ENCODE measurements at places on chromosomes 12 and 14.
A peak's percentile ranks its signal among the peaks of the same experiment; 100 is the strongest.

GRCh38 chr14:100557658-100558057 is 29.6 kb downstream of the BEGAIN start:
- no peak for DNase-seq

DNA sequence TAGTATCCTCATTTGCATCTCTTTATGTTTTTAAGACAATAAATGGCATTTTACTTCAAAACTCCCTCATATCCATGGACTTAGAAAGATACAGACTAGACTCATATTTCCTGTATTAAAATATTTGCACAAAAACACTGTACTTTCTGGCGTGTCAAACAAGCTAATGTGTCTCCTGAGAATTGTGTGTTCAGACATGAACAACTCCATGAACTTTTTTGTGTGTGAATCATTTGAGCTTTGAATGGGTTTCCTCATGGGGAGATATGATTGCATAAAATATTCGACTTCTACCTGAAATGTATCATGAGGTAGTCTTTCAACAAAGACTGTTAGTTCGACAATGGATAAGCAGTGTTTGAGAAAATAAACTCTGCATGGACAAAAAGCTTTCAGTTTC is 58.8 kb downstream of the TMEM30B start:
- DNase-seq, result no peak

DNA sequence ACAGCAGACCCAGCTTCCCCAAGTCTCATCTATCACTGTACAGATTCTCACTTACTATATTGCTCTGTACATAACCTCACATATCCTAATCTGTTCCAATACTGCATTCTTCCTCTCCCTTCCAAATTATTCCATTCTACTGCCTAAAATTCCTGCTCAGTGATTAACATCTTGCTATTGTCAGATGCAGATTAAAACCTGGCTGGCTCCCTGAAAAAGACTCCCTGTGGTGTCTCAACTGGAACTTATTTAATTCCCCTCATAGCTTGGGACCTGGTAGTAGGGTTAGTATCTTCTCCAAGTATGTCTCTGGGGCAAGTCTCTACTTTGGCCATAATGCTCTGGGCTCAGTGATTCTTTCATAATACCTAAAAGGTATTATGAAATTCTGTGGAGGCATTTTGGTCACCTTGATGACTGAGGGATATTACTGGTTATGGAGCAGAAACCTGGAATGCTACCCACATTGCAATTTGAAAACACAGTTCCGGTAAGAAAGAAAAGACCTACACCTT is 55.8 kb downstream of the PAWR start:
- DNase-seq, result no peak

- DNase-seq, result no peak
Measured at GRCh38 chr14:99544991-99545390, 59.0 kb downstream of the CCDC85C start.

DNA sequence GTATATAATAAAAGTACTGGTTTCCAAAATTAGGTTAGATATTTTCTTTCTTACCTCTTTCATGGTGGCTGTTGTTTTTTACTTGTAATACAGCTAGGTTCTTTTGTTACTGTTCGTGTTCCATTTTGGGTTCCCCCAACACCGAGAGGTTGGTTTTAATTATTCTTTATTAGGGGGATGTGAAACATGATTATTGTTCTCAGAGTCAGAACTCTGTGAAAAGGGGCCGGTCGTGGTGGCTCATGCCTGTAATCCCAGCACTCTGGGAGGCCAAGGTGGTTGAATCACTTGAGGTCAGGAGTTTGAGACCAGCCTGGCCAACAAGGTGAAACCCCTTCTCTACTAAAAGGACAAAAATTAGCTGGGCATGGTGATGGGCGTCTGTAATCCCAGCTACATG is 108.1 kb downstream of the BICD1 start:
- no peak for DNase-seq

GRCh38 chr12:50087995-50088394 is 2.9 kb downstream of the SMARCD1 start:
- DNase-seq, result no peak

- no peak for DNase-seq
Measured at GRCh38 chr14:105093038-105093430, 27.8 kb upstream of the GPR132 start.

DNA sequence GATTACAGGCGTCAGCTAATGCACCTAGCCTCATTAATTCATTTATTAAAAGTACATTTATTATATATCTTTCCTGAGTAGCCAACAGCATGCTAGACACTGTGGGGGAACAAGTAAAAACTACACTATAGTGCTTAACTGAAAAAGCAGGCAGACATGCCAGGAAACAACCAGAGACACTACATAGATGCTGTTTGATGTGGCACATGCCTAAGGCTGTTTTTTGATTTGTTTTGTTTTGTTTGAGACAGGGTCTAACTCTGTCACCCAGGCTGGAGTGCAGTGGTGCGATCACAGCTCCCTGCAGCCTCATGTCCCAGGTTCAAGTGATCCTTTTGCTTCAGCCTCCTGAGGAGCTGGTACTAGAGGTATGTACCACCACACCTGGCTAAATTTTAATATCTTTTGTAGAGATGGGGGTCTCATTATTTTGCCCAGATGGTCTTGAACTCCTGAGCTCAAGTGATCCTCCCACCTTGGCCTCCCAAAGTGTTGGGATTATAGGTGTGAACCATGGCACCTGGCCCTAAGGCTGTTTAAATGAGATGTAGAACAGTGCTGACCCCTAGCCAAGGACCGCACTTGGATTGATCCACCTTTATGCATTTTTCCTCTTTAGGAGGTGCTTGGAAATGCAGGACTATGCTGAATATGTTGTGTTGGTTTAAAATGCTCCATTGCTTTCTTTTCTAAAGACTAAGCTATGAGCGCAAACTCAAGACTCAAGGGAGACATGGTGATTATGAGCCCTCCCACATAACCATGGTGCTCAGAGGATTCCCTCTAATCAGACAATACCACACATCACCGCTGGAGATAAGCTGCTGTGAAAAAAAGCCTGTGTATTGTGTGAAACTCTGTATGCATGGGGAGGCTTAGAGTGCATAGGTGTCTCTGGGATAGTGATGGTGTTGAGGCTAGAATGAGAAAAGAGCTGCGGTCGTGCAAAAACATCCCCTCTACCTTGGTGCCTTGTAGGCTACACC is 10.5 kb upstream of the C14orf93 start:
- DNase-seq, result no peak

DNA sequence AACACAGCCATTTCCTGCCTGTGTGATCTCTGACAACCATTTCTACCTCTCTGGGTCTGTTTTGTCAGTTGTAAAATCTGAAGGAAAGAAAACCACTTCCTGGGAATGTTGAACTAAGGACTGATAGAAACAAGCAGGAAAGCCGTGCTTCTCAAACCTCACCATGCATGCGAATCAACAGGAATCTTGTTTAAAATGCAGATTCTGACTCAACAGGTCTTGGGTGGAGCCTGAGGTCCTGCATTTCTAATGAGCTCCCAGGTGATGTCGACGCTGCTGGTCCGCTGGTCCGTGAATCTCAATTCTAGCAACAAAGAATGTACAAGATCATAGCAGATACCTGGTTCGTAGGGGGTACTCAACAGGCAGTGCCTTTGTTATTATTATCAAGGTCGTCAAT is 38.0 kb upstream of the GPATCH2L start:
- DNase-seq, result no peak

GRCh38 chr14:65703521-65703920 is 291.0 kb downstream of the FUT8 start:
- DNase-seq, result no peak

- no peak for DNase-seq
Measured at GRCh38 chr12:105910030-105910429, 228.7 kb downstream of the NUAK1 start.

DNA sequence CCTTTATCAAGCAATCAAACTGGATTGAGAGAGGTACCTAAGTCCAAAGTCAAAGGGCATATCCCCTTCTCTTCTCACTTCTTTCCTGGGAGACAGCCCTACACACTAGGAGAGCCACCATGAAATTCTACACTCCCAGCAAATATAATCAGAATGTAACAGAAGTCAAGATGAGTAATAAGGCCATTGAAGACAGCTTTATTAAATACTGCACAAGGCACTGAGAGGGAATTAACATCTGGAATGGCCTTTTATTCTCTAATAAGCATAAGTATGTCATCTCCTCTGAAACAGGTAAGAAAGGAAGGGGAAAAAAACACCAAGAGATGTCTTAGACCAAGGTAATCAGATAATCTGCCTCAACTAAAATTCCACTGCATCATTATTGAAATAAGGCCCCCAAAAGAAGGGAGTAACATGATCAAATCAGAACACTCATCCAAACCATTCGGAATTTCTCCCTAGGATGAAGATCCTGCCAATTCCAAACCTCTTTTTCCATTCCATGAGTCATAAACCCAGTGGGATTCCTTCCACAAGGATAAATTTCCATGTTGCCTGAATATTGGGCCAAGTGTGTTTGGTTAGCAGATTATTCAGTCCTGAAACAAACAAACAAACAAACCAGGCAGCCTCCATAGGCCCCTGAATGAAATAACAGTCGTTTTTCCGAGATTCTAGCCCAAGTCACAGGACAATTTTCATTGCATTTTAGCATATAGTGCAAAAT is 19.9 kb downstream of the SLC35F4 start:
- DNase-seq, result no peak

GRCh38 chr12:111759991-111760390 is 6.7 kb upstream of the ALDH2 start:
- no peak for DNase-seq

DNA sequence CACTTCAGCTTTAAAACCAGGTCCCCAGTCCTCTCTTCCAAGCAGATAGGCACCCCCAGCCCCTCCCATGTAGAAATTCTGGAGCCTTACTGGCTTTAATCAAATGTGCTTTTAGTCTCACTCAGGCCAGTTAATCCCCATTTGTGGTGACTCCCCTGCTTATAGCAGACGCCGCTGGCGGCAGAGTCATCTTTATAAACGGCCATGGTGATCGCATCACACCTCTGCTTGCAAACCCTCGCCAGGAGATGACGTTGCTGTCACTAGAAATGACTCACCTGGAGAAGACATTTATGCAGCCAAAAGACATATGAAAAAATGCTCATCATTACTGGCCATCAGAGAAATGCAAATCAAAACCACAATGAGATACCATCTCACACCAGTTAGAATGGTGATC is 369.3 kb downstream of the VRK1 start:
- DNase-seq, result no peak

DNA sequence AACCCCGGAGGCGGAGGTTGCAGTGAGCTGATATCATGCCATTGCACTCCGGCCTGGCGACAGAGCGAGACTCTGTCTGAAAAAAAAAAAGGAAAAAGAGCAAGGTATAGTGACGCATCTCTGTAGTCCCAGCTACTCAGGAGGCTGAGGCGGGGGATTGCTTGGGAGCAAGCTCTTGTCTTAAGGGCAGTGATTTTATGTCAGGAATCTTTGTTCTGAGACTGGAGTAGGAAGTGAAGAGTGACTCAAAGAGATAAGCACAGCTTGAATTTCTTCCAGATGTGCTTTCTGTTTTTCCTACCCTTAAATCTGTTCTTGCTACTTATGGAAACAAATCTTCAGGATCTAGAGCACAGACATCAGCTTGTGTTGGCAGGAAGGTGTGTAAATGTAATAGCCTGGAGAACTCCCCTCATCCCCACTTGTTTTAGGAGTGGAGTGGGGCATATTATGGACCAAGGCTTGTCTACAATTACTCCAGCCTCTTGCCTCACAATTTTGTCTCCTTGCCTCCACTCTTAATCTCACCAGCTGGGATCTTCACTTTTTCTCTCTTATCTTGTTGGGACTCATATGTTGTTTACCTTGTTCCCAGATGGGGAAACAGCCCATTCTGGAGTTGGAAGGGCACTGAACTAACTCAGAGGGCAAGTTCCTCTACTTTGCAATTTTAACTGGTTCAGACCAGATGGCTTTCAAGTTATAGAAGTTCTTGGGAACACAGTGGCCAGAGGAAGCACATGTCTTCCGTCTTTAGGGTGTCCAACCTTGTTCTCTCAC is 7.5 kb downstream of the TMED2 start:
- no peak for DNase-seq

GRCh38 chr14:68164711-68165113 is 345.1 kb downstream of the RAD51B start:
- DNase-seq, result no peak

GRCh38 chr14:75307700-75308379 is 29.2 kb downstream of the FOS start:
- peak; percentile 42 for DNase-seq

GRCh38 chr14:60184146-60184904 is 19.1 kb upstream of the DHRS7 start:
- DNase-seq, result no peak

DNA sequence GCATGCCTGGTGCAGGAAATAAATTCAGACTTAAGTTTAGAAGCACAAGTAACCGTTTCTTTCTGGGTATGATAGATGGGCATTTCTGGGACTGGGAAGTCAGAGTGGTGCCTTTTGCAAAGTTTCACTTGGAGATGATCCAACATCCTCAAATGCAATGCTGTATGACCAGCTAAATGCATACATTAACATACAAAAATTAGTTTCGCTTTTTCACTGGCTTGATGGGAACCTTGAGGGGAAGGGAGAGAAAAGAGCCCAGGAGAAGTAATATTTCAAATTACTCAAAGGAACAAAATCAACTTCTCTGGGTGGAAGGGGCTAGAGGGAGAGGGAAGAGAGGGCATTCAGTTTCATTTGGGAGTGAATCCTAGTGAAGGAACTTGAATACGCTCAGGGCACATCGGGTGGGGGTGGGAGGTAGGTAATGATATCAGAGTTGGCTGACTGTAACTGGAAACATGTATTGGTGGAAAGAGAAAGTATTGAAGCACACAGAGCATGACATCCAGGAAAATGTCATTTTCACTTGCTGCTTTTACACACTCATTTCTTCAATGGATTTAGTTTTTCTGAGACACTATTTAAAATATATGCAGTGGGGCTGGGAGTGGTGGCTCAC is 175.5 kb downstream of the PTPRO start:
- no peak for DNase-seq

DNA sequence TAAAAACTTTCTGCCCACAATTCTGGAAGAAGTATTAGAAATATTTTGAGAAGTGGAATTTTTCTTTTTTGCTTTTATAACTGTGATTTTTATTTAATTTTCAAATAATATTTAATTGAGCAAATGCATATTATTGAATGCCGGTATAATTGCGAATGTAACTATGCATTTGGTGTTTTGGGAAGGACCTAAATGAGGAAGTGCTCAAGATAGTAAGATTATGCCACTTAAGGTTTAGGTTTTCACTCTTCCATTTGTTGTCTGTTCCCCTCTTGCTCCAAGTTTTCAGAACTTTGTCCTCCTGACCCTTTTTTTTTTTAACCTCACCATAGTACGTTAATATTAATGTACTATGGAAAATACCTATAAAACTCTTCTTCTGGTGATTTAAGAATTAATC is 85.8 kb downstream of the KIAA0586 start:
- DNase-seq, result no peak

- DNase-seq, result no peak
Measured at GRCh38 chr14:68249661-68250451, 430.3 kb downstream of the RAD51B start.

DNA sequence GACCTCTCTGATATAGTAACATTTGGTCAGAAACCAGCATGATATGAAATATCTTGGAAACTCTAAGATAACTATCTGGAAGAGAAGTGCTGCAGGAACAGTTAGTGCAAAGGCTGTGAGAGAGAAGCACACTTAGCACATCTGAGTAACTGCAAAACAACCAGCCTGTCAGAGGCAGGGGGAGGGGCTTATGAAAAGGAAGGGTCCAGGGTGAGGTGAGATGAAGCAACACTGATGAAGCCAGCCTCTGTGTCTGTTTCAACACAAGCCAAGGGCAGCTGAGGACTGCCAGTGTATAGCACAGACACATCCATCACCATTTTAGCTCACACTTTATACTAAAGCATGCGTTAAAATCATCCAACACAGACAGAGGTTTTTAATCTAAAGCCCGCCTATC is 37.4 kb upstream of the OVCH1 start:
- DNase-seq, result no peak

Data from GM12864 (cell line).